ENCODE measurements at places on chromosomes 4 and X.

DNA sequence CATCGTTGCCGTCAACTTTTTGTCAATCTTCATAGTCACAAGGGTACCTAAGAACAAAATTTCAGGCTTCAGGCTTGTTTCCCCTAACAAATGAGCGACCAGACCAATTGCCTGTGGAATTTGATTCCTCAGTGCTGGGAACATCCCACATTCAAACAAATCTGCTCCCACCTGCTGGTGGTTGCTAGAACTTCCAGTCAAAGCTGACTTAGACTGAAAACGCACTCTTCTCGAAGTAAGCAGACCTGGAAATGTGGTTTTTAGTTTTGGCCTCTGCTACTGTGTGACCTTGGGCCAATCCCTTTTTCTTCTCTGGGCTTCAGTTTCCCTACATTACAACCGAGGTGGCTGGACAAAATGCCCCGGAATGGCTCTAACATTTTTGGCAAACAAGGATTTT lies 1.8 kb upstream of the GABRQ start:
- no peak for DNase-seq

DNA sequence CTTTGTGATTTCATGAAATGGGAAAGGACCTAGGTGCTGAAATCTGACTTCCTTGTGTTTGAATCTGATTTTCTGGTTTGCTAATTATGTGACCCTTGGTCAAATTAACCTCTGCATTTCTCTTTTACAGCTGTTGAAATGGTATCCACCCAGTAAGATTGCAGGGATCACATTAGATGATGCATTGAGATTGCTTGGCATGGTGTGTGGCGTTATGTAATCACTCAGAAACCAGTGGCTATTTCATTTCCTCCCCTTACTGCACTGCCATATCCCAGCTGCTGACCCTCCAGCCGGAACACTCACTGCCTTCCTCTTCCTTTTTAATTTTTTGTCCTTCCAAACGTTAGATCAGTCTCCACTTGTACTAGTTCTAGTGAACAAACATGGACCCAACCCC lies 79.0 kb downstream of the KLHL8 start:
- no peak for DNase-seq

DNA sequence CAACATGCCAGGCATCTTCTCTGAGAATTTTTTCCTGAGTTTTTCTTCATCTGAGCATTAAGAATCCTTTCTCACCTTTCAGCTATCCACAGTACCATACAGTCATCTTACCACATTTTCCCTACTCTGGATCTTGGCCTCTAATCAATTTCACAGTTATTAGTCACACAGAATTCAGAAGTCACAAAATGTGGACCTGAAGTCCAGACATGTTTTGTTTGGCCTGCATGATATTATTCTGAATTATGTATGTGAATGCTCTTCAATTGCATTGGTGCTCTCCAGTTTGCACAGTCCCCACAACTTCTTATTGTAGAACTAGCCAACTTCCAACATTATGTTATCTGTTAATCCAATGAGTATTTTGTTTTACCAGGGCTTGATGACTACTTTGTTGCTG lies 102.3 kb upstream of the GRIA3 start:
- no peak for DNase-seq

DNA sequence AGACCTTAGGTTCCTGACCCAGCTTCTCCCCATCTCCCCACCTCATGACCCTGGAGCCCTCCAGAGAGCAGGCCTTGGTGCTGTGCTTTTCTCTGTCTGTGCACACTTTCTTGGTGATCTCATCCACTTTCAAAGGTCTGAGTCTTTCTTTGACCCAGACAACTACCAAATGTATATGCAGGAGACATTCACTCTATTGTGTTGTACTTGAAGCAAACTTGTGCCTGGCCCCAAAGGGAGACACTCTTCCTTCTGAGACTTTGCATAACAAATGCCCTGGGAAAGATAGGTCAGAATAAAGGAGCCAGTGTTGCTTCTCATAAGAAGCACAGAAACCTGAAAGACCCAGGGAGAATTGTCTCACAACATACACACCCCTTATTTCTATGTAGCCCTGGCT lies 54.3 kb upstream of the TLR2 start:
- no peak for DNase-seq

- no peak for DNase-seq
These were observed 129.1 kb downstream of the FBXO8 start for GRCh38 chr4:174154215-174154854.

DNA sequence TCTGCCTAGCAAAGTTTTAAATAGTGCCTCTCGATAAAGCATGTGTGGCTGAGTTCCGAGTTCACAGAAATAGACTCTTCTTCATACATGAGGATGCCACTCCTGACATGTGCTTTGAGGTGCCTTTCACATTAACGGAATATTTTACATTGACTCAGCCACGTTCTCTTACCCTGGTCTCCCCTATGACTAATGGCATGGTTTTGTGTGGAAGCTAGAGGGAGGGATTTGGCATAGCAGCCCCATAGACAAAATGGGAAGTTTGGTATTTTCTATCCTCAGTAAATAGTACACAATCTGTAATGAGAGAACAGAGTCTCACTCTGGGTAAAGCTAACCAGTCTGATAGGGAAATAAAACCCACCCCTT lies 68.9 kb downstream of the PCDH19 start:
- no peak for DNase-seq

GRCh38 chr4:145808021-145808650 lies 128.2 kb downstream of the C4orf51 start:
- DNase-seq: no peak

- DNase-seq: no peak
These were observed 829.9 kb downstream of the FAT4 start for GRCh38 chr4:126144543-126145237.

- no peak for DNase-seq
These were observed 91.3 kb upstream of the GALNTL6 start for GRCh38 chr4:171721937-171722336.

DNA sequence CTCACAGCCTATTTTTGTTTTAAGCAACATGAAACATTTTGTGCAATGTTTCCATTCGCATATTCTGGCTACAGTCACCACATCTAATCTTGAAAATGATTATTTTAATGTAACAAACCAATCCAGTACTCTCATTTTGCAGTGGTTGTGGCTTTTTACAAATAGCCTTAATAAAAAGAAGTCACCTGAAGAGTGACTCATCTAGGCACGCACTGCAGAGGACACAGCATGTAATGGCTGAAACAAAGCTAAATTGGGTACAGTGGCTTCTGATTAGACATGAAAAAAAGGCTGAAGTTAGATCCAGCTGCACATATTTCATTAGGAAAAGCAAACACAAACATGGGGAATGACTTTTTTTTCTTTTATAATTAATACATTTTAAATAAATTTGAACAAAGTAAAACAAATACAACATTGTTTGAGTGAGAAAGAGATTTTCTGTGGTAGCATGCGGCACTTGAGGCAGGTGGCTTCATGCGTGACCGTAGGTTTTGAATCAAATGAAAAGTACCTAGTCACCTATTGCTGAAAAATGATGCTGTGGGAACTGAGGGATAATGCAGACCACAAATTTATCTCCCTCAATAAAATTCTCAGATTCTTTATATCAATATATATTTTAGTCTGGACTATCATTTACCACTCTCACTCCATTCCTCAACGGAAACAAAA lies 240.8 kb upstream of the DDX53 start:
- DNase-seq: no peak

DNA sequence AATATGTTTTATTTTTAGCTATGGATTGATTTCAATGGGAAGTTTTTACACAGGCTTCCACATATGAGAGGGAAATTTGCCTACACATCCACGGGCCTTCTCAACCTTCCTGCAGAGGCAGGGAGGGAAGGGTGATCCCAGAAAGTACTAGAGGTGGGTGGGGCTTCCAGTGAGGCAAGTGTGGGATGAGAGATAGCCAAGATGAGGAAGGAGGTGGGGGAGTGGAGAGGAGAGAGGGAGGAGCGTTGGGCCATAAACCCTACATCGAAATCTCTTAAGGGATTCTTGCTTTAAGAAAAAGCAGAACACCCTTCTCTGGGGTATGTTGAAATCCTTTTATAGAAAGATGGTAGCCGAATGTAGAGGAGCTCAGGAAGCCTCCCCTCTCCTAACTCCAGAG lies 19.0 kb downstream of the NKX6-1 start:
- no peak for DNase-seq

DNA sequence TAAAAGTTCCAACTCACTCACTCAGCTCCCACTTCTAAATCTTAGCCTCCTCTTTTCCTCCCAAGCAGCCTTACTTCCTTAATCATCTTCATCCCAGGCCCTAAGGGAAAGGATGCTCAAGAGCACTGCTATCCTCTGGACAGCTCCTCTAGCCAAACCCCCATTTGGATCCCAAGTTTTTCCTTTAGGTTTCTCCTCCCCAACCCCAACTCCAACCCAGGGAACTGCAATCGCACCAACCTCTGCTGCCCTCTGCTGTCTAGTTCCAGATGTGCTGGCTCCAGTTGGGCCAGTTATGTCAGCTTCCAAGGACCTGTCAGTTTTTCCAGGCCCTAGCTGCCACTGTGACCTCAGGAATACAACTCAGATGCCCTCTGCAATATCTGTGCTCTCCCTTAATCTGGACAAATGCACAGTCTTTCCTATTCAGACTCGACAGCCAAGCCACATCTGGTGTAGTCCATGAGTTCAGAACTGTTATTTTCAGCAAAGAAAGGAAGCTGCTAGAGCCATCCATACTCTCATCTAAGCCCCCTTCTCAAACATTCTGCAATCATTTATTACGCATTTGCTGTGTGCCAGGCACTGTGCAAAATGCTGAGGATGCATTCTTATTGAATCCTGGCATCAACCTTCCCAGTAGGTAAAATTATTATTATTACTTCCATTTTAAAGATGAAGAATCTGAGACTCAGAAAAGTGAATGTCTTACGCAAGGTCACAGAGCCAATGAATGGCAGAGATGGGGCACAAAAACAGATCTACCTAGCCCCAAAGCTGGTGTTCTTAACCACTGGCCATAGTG lies 12.3 kb upstream of the XPNPEP2 start:
- no peak for DNase-seq

DNA sequence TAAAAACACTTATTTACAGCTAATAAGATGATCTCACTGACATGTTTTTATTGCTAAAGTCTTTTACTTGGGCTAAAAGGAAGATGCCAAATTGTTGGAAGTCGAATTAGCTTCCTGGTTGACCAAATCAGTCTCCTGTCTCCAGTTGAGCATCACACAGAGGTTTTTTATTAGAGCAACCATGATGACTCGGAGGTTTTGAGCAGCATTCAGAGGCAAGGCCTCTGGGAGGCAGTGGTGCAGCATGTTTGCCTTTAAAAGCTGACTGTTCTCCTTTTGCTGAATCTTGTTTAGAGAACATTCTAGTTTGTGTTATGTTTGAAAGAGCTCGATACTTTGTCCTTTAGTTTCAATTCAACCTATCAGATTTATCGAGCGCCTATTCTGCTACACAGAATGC lies 2.1 kb downstream of the UCHL1 start:
- no peak for DNase-seq

- DNase-seq: no peak
These were observed 552.7 kb downstream of the RAPGEF2 start for GRCh38 chr4:159655547-159655946.

DNA sequence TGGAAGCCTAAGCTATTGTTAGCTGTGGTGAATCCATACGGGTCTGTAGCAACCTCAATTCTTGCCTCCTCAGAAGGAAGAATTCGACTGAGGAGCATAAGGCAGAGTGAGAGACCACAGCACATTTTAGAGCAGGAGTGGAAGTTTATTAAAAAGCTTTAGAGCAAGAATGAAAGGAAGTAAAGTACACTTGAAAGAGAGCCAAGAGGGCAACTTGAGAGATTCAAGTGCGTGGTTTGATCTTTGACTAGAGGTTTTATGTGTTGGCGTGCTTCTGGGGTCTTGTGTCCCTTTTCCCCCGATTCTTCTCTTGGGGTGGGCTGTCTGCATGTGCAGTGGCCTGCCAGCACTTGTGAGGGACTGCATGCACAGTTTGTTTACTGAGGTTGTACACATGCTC lies 880.6 kb upstream of the INTU start:
- no peak for DNase-seq

DNA sequence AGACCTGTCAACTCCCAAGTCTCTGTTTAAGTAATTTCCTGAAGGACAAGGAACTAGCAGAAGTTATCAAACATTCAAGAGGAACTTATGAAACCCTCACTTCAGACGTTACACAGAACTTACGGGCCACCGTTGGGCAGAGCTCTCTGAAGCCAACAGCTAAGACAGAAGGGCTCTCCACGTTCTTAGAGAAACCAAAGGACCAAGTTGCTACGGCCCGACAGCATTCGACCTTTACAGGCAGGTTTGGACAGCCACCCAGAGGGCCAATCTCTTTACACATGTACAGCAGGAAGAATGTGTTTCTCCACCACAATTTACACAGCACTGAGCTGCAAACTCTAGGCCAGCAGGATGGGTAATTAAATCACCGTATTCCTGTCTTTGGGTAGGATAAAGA lies 705.1 kb upstream of the GRID2 start:
- no peak for DNase-seq

DNA sequence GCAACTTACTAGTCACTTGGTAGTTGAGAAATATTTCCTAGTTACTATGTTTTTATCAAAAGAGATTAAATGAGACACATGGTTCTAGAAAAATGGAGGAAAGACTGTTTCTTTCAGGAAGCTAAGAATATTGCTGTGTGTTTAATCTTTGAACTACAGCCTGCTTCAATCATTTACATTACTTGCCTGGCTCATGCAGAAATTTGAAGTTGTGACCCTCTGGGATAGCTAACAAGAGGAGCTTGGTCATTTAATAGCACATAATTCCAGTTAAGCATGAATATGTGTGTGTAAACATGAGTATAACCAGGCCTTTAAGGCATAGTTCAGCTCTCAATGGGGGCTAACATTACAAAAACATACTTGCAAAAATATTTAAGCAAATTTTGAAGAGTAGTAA lies 44.6 kb upstream of the SLC25A4 start:
- DNase-seq: no peak

DNA sequence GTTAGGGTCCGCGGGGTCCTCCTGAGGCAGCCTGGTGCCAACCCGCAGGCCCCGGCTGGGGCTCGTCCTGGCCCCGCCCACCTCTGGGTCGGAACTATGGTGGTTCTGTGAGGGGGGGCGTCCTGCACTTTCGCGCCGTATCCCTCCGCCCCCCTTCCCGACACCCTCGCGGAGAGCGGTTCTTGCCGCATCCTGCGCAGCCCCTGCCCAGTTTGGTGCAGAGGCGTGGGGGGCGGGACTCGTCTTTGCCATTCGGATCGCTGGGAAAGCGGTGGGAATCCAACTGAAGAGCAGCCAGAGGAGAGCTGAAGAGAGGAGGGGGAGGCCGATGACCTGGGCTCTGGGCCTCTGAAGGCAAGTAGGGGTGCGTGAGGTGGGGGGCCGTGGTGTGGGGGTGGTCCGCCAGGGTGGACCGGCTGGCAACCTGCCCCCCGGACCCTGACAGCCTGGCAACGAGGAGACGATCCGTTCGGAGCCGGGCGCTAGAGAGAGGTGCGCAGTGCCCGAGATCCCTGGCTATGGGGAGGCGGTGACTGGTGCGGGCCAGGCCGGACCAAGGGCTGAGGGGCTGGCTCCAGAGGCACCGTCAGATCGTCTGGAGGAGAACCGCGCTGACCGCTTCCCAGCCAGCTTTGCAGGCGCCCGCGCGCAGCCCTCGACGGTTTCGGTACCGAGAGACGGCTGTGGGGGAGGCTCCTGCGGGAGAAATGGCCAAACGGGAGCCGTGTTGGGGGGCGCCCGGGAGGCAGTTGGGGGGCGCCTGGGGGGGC lies at the start of gene GPRASP1:
GPRASP1 (plus strand) TSS at position 242 of the 770 bp plus-strand sequence. CDS start 2,431 bp downstream, outside the sequence.
- DNase-seq: no peak
